ENCODE measurements at places on chromosomes 4 and X.

- DNase-seq: no peak
Measured at GRCh38 chr4:40990236-40990898, 224.0 kb downstream of the APBB2 start.

GRCh38 chr4:12701384-12701783, 782.8 kb downstream of the RAB28 start:
- no peak for DNase-seq

DNA sequence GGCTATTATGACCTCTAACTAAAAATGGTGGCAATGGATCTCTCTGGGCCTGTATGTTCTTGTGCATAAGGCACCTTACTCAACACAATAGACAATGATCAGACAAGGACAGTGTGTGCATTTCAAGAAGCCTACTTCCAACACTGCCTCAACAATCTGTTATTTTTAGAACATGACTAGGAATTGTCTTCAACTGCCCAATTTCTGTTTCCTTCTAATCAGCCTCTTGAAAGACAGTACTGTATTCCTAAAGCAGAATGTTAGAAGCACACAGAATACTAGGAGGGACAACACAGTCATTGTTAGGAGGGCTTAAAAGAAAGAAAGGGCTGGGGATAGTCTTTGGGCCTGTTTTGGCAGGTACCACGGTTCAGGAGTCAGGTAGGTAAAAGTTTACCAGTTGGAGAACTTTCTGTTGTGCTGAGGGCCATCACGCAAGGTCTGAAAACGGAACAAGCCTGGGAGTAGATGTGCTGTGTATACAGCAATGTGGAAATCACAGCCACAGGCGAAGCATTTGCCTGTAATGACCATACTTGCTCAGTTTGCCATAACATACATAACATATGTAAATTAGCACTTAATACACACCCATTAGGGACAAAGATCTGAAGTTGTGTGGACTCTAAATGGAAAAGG, 100.8 kb upstream of the ATXN3L start:
- no peak for DNase-seq

DNA sequence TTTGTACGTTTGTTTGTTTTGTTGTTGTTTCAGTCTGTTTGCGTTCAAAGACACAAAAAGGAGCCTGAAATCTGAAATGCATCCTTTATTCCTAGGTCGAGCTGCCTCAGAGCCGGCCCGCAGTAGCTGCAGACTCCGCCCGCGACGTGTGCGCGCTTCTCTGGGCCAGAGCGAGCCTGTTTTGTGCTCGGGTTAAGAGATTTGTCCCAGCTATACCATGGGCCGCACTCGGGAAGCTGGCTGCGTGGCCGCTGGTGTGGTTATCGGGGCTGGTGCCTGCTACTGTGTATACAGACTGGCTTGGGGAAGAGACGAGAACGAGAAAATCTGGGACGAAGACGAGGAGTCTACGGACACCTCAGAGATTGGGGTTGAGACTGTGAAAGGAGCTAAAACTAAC, 2.4 kb downstream of the ARMCX1 start:
- DNase-seq: no peak

DNA sequence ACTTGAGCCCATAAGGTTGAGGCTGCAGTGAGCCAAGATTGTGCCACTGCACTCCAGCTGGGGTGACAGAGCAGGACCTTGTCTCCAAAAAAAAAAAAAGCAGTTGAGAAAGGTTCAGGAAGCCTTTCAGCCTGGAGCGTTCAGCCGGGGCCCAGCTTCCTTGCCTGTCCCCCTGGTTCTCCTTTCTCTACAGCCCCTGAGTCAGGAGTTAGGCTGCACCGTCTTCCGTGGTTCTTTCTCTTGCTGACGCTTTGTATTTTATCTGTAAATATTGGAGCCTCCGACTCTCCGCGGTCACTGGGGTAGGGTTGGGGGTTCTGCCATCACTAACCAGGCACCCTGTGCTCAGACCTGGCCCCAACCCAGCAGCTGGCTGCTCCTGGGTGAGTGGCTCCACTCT, 13.8 kb upstream of the UVSSA start:
- DNase-seq: no peak

DNA sequence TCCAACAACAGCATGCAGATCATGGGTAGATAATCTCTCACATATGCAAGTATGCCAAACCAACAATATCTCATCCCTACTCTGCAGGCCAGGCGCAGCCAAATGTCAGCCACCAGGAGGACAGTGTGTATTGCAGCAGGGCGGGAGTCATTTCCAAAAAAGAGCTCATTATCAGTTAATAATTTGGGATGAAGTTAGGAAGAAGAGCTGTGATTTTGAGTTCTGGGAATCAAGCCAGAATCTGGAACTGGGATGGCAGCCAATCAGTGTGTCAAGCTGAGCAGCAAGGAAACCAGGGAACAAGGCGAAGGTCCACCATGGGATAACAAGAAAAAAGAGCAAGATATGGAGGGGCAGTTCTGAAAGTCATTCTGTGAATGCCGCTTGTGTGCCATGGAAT, 88.2 kb upstream of the CAMK2D start:
- DNase-seq: peak; percentile 61

DNA sequence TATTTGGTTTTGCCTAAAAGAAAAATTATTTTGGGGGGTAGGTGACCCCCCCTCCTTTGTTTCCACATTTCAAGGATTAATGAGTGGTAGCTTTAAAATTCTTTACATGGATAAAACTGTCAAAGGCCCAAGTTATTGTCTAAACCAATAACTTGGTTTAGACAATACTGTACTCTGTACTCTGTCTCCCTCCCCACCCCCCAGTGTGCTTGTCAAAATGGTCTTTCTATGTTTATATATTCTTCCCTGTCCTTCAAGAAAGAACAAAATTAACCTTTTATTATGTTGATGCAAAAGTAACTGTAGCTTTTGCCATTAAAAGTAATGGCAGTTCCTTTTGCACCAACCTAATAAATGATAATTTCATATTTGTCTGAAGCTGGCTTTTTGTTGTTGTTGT, 9.5 kb upstream of the RGN start:
- no peak for DNase-seq

DNA sequence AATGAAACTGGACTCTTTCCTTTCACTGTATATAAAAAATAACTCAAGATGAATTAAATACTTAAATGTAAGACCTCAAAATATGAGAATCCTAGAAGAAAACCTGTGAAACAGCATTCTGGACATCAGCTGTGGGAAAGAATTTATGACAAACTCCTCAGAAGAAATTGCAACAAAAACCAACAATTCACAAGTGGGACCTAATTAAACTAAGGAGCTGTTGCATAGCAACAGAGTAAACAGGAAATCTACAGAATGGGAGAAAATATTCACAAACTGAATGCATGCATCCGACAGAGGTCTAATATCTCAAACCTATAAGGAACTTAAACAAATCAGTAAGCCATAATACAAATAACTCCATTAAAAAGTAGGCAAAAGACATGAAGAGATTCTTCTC, 851.7 kb upstream of the PCDH10 start:
- DNase-seq: no peak

DNA sequence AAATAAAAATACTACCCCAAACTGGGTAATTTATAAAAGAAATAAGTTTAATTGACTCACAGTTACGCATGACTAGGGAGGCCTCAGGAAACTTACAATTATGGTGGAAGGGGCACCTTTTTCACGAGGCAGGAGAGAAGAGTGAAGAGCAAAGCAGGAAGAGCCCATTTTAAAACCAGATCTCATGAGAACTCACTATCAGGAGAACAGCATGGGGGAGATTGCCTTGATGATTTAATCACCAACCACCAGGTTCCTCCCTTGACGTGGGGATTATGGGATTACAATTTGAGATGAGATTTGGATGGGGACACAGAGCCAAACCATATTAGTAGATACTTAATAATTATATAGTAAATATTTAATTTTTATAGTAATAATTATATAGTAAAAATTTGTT, 10.1 kb downstream of the CISD2 start:
- no peak for DNase-seq

DNA sequence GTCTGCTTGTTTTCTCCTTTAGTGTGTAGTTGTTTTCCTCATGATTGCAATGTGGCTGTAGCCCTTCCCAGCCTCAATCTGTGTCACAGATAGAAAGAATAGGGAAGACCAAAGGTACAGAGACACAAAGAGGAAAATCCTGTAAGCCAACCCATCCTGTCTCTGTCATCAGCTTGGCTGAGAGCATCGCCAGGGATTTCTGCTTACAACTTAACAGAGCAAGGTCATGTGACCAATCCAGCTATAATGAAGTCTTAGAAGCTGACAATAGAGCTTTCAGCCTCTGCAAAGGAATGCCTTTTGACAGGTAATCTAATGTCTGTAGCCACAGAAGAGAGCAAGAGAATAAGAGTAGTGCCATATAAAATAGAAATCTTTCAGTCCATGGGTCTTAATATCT, 1598.0 kb upstream of the AGA start:
- DNase-seq: no peak

GRCh38 chrX:38817004-38817703, 15.9 kb downstream of the MID1IP1 start:
- DNase-seq: no peak

DNA sequence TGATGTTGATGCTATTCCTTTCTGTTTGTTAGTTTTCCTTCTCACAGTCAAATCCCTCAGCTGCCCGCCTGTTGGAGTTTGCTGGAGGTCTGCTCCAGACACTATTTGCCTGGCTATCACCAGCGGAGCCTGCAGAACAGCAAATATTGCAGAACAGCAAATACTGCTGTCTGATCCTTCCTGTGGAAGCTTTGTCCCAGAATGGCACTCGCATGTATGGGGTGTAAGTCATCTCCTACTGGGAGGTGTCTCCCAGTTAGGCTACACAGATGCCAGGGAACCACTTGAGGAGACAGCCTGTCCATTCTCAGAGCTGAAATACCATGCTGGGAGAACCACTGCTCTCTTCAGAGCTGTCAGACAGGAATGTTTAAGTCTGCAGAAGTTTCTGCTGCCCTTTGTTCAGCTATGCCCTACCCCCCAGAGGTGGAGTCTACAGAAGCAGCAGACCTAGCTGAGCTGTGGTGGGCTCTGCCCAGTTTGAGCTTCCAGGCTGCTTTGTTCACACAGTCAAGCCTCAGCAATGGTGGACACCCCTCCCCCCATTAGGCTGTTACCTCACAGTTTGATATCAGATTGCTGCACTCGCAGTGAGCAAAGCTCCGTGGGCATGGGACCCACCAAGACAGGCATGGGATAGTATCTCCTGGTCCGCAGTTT, 74.9 kb downstream of the SPIN3 start:
- no peak for DNase-seq

DNA sequence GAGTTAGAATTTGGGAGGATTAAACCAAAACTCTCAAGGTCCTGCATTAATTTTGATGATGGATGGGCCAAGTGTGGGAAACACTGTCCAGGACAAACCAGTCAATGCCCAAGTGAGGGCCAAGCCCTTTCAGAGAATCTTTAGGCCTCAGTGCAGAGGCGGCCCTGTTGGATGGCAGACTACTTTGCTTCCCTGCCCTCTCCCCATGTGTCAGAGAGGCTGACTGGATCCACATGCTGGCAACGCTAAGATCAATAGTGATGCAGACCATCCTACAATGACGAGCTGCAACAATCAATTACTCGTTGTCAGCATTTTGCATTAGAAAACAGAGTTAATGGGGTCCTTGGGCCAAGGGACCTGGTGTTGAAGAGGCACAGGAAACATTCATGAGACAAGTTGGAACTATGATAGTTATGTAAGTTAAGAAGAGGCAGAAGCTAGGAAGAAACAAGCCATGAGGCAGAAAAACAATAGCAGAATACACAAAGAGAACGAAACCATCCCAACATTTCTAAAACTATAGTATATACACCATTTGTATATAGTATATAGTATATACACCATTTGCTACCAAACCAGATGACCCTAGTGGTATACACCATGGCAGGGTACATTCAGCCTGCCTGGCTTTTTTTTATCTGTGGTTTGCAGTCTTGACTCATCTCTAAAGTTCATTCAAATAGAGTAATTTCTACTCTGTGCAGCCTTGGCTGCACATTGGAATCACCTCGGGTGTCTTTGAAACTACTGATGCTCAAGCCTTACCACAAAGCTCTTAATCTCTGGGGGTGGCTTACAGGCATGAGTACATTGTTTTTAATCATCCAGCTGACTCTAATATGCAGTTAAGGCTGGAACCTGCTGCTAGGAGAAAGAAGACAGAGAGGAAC, 147.7 kb upstream of the GYPA start:
- no peak for DNase-seq

DNA sequence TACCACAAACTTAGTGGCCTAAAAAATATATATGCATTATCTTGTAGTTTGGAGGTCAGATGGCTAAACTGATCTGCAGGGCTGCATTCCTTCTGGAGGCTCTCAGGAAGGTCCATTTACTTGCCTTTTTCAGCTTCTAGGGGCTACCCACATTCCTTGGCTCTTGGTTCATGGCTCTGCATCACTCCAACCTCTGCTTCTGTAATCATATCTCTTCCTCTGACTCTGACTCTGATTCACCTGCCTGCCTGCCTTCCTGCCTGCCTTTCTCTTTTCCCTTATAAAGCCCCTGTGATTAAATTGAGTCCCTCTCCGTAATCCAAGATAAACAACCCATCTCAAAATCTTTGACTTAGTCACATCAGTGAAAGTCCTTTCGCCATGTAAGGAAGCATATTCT, 25.0 kb upstream of the FRMPD4 start:
- no peak for DNase-seq

- no peak for DNase-seq
Measured at GRCh38 chr4:80035336-80035735, 37.7 kb downstream of the ANTXR2 start.

DNA sequence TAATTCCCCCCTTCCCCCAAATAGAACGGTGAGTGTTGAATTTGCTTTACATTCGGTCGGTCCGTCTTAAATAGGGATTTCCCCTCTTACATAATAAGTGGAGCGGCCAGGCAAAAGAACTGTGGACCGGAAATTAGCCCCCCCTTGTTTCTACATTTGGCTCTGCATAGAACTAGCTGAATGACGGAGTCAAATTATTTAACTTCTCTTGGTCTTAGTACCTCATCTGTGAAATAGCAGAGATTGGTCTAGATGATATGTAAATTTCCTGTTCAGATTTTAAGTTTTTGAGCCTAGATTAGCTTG, 1.3 kb downstream of the SPATA18 start:
- DNase-seq: peak; percentile 59

DNA sequence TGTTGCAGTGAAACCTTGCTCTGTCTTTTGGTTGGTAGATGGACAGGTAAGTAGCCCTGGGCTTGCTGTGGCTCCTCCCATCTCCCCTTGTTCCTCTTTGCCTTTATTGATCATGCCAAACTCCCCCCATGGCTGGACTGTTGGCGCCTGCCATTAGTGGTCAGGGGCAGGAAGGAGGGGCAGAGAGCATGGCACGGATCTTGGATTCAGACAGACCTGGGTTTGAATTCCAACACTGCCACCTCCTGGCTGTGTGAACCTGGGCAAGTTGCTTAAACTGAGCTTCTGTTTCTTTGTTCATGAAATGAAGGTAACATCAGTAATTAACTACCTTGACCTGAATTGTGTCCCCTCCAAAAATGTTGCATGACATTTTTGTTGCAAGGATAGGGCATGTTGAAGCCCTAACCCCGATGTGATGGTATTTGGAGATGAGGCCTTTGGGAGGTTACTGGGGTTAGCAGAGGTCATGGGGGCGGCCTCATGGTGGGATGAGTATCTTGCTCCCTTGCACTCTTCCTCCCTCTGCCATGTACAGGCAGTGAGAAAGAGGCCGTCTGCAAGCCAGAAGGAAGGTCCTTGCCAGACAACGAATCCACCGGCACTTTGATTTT, 6.0 kb downstream of the SLC2A9 start:
- no peak for DNase-seq

- DNase-seq: no peak
Measured at GRCh38 chr4:139921429-139922184, 232.4 kb downstream of the MAML3 start.
